ENCODE measurements at places on chromosomes 5 and 9. TPM values are rescaled to one million over a fixed set of nuclear protein-coding genes. Genes with fewer than 3 reads are reported as not detected.

The OLFML2A gene
- 32.8 TPM for total RNA-seq

DNA sequence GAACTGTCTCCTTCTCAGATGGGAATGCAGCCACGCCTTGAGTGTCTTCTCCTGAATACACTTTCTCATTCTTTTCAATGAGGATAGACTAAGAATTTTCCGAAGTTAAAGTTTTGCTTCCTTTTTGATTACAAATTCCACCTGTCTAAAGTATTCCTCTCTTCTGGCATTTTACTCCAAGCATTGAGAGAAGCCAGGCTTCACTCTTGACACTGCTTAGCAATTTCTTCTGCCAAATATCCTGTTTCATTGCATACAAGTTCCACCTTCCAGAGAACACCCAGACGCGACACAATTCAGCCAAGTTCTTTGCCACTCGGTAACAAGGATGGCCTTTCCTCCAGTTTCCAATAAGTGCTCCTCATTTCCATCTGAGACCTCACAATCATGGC, 35.6 kb upstream of the COL5A1 start:
- DNase-seq = no peak

- no peak for DNase-seq
Observed at GRCh38 chr5:153211076-153211475, 279.4 kb upstream of the GRIA1 start.

GRCh38 chr5:152542741-152543140, 137.7 kb upstream of the NMUR2 start:
- DNase-seq = no peak

The DOCK8 gene
- 2.7 TPM for total RNA-seq

DNA sequence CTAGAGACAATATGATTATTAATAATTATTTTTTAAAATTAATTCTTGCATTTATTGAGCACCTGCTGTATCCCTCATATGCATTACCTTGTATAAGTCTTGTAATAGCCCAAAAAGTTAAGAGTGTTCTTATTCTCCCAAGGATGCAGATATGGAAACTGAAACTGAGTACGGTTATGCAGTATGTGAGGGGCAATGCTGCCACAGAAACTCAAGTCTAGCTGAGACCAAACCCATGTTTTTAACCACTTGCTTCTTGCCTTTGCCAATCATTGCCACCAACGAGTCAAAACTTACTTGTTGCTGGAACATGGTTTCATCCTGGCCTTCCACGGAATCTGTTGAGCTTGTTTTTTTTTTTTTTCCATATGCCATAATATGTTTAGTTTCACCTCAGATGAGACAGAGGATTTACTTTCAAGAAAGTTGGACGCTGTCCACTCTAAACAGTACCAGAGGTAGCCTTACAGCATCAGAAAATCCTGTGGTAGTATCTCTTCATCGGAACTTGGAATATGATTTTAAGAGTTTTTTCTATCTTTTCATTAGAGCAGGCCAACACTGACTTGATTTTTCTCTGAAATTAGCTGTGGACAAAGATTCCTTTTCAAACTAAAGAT, 27.9 kb downstream of the DOCK8 start:
- no peak for DNase-seq

The ALDH1A1 gene
- total RNA-seq = 21.1 TPM

GRCh38 chr9:86741311-86742208, 205.7 kb downstream of the GAS1 start:
- peak; percentile 15 for DNase-seq

Measured in heart right ventricle (tissue), 16 donors.